ENCODE measurements at places on chromosomes 2 and 18.

GRCh38 chr18:79754022-79754761 is 43.5 kb upstream of the KCNG2 start:
- no peak for DNase-seq

DNA sequence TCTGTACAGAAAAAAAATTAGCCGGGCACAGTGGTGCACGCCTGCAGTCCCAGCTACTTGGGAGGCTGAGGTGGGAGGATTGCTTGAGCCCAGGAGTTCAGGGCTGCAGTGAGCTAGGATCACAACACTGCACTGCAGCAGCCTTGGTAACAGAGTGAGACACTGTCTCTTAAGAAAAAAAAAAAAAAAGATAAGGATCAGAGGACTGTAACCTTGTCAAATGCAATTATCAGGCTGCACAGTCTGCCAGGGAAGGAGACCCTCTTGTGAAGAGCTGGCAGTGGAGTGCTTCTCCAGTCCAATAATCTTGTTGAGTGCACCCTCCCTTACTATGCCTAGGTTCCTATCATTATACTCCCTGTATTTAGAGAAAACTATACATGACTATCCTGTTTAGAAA is 330.7 kb downstream of the PDE11A start:
- no peak for DNase-seq

GRCh38 chr2:45223531-45223930 is 214.3 kb upstream of the SIX2 start:
- no peak for DNase-seq

DNA sequence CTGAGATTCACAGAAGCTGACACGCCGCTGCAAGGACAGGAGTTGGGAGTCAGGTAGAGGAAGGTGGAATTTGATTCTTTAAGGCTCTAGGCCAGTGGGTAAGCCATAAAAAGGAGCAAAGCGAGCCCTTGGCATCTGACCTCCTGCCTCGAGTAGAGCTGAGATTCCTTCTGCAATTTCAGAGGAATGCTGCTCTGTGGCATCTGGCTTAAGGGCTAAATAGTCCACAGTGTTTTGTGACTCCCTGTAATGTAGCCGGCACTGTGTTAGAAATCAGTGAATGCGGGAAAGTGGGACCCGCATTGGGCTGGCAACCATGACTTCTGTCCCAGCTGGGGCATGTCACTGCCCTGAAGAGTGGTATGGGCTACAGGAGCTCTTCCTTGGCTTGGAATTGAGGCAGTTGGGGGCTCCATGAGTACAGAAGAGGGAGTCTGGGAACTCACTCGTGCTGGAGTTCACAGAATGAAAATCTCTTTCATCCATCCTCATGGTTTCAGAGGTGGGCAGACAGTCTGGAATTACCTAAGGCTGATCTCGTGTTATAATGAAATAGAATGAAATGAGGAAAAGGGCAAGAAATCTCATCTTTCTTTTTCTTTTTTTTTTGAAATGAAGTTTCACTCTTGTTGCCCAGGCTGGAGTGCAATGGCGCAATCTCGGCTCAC is 12.7 kb upstream of the MYCN start:
- DNase-seq, result no peak

DNA sequence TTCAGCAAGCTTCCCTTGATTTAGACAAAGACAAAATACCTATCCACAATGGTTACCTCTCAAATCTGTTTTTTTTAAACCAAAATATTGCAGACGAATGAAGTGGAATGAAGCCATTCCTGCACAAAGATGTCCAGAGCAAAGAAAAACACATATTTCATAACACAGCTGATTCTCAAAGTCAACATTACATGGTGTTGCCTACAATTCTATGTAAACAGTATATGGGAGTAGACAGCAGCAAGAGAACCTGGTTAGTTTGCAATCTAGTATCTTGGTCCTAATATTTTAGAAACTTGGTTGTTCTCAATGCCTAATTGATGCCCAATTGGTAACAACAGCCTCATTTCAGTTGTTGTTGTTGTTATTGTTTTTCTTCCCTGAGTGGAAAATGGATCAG is 1240.9 kb upstream of the CHAC2 start:
- DNase-seq, result no peak

- DNase-seq, result no peak
Measured at GRCh38 chr2:3913166-3913565, 209.8 kb downstream of the DCDC2C start.

GRCh38 chr2:174753038-174753633 is 11.1 kb downstream of the CHRNA1 start:
- DNase-seq, result no peak

DNA sequence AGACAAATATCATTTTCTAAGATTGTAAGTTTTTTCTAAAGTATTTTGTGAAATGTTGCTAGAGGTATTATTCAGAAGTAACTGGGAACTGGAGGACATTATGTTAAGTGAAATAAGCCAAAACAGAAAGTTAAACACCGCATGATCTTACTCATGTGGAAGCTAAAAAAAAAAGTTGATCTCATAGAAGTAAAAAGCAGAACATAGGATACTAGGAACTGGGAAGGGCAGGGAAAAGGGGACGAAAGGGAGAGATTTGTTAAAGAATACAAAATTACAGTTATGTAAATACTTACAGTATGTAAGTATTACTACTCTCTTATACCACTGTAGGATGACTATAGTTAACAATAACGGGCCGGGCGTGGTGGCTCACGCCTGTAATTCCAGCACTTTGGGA is 46.7 kb upstream of the CDKL4 start:
- no peak for DNase-seq

GRCh38 chr2:233980955-233981561 is 63.9 kb downstream of the TRPM8 start:
- DNase-seq, result no peak

DNA sequence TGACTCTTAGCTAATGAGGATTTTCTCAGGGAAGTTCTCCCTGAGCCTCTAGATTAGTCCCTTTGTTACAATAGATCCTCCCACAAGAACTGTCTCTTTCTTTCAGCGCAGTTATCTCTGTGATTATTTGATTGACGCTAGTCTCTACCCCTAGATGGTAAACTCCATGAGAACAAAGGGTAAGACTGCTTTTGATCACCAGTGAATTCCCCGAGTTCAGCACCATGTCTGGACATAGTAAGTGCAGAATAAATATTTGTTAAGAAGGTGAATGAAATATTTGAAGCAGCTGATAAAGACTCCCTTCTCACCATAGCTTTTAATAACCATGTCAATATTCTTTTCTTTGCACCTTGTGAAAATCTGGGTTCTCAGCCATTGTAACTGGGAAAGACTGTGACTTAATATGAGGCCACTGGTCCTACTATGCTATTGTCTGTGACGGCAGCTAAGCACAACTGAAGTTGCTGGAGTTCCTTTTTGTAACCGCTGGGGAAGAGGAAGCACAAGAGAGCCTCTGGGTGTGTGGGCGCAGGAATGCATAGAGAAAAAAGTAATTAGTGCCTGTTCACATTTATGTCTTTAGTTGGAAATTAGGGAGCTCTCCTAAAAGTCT is 214.7 kb downstream of the TGIF1 start:
- DNase-seq, result no peak

DNA sequence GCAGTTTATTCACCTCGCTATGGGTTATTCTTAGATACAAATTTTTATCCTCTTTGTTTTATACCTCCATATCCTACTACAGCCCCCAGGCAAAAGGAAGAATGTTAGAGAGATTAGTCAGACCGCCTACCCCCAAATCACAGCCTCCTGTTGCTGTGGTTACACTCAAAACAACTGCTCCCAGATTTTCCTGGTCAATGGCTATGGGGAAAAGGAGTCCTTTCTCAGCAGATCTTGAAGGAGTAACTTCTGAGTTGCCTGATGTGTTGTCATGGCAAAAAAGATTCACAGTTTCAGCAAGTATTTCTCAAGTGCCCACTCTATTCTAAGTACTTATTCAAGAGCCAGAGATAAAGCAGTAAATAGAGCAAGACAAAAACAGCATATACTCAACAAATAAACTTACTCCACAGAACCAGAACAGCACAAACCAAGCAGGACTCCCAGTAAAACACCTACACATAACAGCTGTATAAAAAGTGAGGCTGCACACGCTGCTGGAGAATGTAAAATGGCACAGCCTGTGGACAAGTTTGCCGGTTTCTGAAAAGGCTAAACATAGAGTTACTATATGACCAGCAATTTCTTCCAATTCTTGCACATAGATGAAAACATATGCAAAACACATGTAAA is 104.8 kb downstream of the NOL10 start:
- DNase-seq, result no peak

GRCh38 chr2:36322108-36322507 is 33.5 kb upstream of the CRIM1 start:
- DNase-seq, result no peak

DNA sequence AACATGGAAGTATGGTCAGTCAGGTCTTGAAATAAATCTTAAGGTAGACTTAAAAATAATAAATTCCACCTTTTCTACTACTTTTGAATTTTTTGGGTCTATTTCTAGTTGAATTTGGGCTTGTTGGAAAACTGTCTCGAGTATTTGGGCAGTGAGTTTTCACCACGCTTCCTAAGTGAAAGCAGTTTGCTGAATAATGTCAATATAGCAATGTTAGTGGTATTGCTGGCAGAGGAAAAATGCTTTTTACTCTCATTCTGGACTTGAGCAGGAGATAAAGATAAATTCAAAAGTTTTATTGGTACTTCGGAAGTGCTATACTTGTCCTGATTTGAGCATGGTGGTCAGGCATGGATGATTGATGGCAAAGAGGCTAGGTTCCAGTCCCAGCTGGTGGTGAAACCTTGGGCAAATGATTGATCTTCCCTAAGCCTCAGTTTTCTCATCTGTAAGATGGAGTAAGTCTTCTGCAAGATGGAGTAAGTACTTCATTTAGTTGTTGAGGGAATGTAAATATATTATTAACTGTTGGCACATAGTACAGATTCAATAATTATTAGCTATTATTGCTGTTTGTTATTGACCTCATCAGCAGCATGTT is 503.5 kb upstream of the ZEB2 start:
- DNase-seq, result no peak

DNA sequence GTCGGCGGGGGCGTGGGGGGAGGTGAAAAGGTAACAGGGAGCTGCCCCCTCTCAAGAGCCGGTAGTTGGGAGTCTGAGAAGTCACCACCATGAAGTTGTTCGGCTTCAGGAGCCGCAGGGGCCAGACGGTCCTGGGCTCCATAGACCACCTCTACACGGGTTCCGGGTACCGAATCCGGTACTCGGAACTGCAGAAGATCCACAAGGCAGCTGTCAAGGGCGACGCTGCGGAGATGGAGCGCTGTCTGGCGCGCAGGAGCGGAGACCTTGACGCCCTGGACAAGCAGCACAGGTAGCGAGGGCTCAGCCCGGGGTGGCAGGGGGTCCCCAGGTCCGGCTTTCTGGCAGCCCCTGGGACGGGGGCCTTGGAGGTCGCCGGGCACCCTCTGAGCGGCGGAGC is 47.1 kb upstream of the ZNF519 start:
- no peak for DNase-seq

All from CD4-positive, alpha-beta T cell treated with Interleukin-6 at 100 ng/mL for 8 hours (primary cell).